ENCODE measurements at places on chromosomes 12 and 14. TPM values are rescaled to one million over a fixed set of nuclear protein-coding genes. Genes with fewer than 3 reads are reported as not detected.

TAOK3 gene
- 13.5 TPM for total RNA-seq

GARIN6 gene
- not detected for total RNA-seq

EIF2S3B gene
- total RNA-seq, result 0.29 TPM

MORN3 gene
- total RNA-seq, result 0.12 TPM

AICDA gene
- total RNA-seq, result not detected

DPF3 gene
- total RNA-seq, result 0.29 TPM

SMIM41 gene
- not detected for total RNA-seq

FGF23 gene
- total RNA-seq, result not detected
